Breast epithelium (tissue), 4 donors: ENCODE measurements at places on chromosomes 3 and 15. TPM values are rescaled to one million over a fixed set of nuclear protein-coding genes. Genes with fewer than 3 reads are reported as not detected.

Gene IGF1R
- 61.8 TPM for total RNA-seq

Gene MKRN3
- 0.16 TPM for total RNA-seq

Gene GREM1
- total RNA-seq, result 2.5 TPM

Gene CRYGS
- total RNA-seq, result 3.8 TPM

Gene SLC27A2
- total RNA-seq, result 5.6 TPM

Gene CYP1A2
- total RNA-seq, result not detected
